Mammary epithelial cell (primary cell): ENCODE measurements at places on chromosomes 7 and 10. TPM values are rescaled to one million over a fixed set of nuclear protein-coding genes. Genes with fewer than 3 reads are reported as not detected.
A peak's percentile ranks its signal among the peaks of the same experiment; 100 is the strongest.

GRCh38 chr7:155802291-155802690 lies 10.0 kb downstream of the SHH start:
- DNase-seq, result no peak

- no peak for DNase-seq
Observed at GRCh38 chr7:38756521-38756920, 125.3 kb upstream of the AMPH start.

GRCh38 chr7:45026984-45027773 lies 27.2 kb downstream of the CCM2 start:
- DNase-seq, result peak; percentile 67

The ARHGAP21 gene
- 207 TPM for total RNA-seq

The CYP3A5 gene
- not detected for total RNA-seq
